Body of pancreas (tissue), 4 donors: ENCODE measurements at places on chromosomes 1 and 21.

DNA sequence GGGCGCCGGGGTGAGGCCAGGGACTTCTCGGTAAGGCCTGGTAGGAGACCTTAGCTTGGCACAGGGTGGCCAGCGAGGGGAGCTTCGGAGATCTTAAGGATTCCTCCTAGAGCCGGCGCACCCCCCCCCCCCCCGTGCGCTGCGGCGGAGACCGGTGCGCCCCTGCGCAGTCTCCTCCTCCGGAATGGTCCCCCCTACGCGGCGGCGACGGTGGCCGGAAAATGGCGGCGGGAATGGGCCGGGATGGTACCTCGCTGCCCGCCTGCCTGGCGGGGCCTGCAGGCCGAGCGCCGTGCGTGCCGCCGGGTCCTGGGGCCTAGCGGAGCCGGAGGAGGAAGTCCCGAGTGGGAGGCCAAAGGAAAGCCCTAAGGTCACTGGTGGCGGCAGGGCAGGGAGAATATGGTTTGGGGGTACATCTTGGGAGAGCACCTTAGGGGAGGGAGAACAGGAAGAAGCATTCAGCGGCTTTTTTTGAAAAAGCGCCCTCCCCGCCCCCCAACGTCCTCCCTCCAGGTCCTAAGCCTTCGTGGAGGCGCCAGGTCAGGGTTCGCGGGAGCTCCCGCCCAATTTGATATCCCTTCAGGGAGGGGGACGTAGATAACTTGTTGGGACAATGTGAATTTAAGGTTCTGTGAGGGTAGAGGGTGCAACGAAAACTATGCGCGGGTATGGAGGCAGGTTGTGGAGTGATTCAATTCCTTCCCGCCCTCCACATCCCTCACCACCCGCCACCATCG lies 429 bp downstream of the SRRM1 start:
- DNase-seq, result peak; percentile 38

DNA sequence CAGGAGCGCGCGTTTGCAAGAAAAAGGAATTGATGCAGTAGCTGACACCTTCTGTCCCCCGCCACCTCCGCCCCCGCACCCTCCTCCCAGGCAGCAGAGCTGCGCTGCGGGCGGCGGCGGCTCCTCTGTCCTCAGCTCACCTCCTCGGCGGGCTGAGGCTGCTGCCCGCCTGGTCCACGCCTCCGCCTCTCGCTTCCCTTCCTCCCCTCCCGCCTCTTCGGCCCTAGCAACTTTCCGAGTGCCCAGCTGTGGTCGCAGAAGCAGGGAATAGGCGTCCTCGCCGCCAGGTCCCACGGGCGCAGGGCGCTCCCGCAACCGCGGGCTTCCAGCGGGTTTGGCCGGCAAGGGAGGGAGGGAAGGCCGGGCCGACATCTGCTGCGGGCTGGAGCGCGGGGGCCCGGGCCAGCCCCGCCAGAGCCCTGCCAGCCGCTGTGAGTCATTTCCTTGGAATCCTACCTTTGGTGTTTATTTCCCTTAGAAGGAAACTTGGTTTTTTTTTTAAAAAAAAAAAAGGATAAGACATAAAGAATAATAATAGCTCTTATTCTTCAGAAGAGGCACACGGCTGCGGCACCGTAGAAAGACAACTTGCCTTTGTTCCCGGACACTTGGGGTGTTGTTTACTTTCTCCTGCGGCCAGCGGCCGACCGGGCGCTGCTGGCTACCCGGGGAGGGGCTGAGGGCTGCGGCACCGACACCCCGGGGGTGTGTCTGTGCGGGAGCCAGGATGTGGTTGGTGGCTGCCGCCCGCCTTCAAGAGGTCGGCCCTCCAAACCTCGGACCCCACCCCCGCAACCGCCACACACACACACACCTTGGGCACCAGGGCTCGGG lies 1.1 kb downstream of the SERTAD4 start:
- peak; percentile 45 for DNase-seq

DNA sequence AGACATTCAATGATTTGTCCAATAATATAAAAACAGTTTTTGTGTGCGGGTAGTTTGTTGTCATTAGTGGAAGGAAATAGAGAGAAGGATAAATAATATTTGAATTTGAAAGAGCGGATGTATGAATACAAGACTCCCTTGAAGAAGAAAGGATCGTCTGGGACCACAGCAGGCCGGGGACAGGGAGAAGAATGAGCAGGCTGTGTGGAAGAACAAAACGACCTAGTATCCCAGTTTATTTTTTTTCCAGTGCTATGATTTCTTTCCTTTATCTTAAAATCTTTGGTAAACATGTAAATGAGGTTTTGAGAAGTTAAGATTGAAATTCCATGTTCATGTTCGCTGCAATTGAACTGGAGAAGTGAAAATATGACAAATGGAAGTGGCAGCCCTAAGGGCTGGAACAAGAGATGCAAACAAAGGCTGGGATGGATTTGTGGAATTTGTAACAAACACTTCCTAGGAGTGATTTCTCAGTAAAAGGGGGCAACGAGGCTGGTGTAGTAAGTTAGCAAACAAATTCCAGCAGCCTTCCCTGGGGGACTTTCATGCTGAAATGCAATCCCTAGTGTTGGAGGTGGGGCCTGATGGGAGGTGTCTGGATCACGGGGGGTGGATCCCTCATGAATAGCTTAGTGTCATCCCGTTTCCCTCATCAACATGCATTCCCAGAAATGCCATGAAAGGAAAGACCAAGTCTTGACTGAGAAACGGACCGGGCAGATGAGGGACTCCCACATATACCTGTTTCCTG lies 10.2 kb upstream of the IFI16 start:
- DNase-seq, result peak; percentile 28

DNA sequence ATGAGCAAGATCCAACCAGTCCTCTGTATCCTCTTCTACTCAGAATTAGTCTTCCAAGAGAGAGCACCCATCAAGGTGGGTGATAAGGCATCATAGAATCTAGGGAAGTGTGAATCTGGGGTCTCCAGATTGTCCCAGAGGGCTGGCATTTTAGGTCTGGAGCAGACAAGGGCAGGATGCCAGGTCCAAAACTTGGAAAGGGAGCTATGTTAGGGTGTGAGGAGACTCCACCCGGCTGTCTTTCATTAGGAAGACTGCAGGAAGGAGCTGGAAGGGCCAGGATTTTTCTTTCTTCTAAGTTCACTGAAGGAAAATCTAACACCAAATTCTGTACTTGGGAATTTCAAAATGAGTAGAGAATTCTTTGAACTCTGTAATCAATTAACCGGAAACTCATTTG lies 86.1 kb upstream of the BMP8A start:
- no peak for DNase-seq

GRCh38 chr1:160744199-160744851 lies 5.3 kb downstream of the SLAMF7 start:
- no peak for DNase-seq

DNA sequence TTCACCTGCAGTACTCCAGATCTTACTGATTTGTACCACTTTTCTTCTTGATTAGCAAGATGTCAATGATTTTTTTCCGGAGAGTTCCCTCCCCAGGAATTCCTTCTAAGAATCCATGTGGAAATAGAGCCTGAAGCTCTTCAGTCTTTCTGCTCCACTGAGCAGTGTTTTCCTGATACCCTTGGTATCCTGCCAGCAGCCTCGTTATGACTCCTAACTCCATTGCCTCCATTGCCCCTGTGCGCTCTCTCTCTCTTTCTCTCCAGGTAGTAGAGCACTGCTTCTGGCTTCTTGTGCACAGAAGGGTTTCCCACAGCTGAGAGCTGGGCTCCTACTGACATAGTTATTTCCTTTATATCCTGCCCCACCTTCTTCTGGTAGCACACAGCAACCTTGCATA lies 12.2 kb downstream of the UBE2U start:
- no peak for DNase-seq

GRCh38 chr1:24122776-24123175 lies 10.8 kb upstream of the MYOM3 start:
- no peak for DNase-seq

DNA sequence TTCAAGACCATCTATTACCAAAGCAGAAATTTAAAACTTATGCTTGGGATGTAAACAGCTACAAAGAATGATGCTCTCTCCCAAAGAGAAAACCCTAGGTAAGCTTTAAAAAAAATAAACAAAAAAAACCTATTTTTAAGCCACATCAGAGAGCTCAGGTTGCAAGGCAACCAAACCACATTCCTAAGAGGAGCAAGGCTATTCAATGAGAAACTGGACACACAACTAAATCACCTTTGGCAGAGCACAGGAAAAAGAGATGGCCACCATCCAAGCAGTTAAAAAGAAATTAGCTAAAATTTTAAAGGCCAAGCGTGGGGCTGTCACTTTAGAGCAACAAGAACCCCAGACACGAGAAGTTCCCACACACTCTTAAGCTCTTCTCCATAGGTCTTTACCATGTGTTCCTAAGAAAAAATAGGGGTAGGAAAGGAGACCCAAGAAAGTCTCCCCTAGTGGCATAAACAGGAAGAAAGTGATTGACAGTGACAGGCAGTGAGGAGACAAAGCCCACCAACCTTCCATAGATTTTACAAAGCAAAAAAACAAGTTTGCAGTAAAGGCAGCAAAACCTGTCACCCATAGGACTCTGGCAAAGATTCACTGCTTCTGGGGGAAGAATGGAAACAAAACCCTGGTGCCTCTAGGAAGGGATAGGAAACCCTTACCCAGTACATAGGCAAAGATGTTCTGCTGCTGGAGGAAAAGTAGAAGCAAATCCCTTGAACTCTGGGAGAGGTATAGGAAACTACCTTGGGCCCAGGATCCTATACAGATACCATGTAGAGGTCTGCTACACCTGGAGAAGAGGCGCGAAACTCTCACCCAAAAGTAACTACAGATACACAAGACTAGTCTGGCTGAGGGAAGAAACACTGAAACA lies 68.5 kb downstream of the FOXJ3 start:
- DNase-seq, result no peak

- no peak for DNase-seq
These were observed 21.0 kb downstream of the PLXNA2 start for GRCh38 chr1:208223136-208223535.

- DNase-seq, result no peak
These were observed 214.4 kb downstream of the NRIP1 start for GRCh38 chr21:14850394-14850793.

- no peak for DNase-seq
These were observed 6.1 kb downstream of the NPPA start for GRCh38 chr1:11841245-11842153.

- peak; percentile 39 for DNase-seq
These were observed 17.3 kb downstream of the CA6 start for GRCh38 chr1:8962812-8963530.

- DNase-seq, result no peak
These were observed 5.1 kb upstream of the UTS2 start for GRCh38 chr1:7857985-7858384.

DNA sequence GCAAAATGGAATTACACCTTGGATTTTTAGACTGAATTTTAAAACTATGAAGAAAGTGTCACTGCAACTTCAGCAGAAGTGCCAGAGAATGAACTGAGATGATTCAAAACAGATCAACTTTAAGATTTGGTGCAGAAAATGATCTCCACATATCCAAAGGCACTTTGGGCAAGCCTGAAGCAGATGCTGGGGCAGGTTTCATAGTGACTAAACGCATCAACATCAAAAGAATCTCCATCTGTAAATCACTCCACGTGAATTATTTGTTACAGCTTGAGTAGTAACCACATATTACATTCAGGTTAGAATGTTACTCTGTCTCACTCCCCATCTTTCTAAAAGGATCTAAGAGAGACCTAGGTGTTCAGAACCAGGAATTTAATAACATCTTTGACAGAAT lies 329.0 kb upstream of the ESRRG start:
- no peak for DNase-seq

GRCh38 chr21:36202726-36203602 lies 46.3 kb downstream of the DOP1B start:
- DNase-seq, result no peak

DNA sequence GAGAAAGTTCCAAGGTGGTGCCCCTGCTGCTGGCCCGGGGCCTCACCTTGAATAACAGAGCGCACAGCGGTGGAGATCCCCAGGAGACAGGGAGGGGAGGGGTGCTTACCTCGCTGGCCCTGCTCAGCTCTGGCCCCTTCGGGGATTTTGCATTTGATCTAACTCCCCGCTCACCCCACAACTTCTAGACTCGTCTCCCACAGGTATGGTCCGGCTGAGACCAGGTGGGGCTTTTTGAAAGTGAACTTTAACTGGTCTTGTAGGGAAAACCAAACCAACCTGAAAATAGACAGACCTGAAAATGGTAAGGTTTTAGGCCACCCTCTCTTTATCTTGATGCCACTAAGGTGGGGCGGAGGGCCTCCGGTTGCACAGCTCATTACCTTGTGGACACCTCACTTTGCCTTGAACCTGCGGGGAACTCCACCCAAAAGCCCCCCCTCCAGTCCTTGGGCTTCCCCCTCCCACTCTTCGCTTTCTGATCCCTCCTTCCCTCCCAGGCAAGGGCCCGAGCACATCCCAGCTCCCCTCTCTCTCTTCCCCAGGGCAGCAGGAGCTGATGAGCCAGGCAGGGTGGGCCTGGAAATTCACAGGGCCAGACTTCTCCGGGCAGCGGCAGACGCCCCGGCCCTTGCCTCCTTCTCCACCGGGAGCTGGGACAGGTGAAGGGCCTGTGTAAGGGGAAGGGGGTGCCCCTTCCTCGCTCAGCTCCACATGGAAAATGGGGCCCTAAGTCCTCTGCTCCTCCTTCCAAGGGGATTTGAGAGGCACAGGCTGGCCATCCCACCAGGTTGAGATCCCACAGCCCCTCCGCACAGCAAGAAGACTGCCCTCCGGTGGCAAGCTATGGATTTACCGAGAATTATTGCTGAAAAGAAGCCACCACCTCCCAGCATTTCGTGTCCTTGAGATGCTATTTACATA lies 16.1 kb downstream of the TNFRSF8 start:
- DNase-seq, result peak; percentile 23

GRCh38 chr1:230761443-230762167 lies 14.4 kb downstream of the CAPN9 start:
- no peak for DNase-seq

- DNase-seq, result no peak
These were observed 215.3 kb upstream of the C1orf174 start for GRCh38 chr1:4115191-4115900.

GRCh38 chr1:32818804-32819541 lies 1.5 kb downstream of the S100PBP start:
- no peak for DNase-seq
